Testis (tissue), 5 donors: ENCODE measurements at places on chromosomes 2 and 18. TPM values are rescaled to one million over a fixed set of nuclear protein-coding genes. Genes with fewer than 3 reads are reported as not detected.

DNA sequence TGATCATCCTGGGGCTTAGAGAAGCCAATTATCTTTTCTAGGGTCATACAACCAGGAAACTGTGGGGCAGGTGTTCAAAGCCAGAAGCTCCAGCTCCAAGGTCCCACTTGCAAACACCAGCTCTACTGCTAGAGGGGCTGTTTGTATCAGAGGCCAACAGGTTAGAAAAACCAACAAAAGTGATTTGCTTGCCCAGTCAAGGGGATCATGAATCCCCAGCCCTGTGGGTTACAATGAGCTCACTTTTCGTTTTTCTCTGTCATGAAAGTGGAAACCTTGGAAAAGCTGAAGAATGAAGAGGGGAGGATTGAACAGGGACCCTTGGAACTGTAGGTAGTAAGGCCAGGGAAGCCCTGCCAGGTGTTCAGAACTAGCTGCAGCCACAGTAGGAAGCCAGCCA is 119.2 kb downstream of the SPP2 start:
- DNase-seq = no peak

- no peak for DNase-seq
Observed at GRCh38 chr18:8001711-8002301, 434.7 kb downstream of the PTPRM start.

Gene POTEI
- 76.1 TPM for total RNA-seq

GRCh38 chr2:142865924-142866323 is 11.5 kb upstream of the KYNU start:
- DNase-seq = no peak

- DNase-seq = no peak
Observed at GRCh38 chr2:213227458-213227857, 56.8 kb upstream of the SPAG16 start.

DNA sequence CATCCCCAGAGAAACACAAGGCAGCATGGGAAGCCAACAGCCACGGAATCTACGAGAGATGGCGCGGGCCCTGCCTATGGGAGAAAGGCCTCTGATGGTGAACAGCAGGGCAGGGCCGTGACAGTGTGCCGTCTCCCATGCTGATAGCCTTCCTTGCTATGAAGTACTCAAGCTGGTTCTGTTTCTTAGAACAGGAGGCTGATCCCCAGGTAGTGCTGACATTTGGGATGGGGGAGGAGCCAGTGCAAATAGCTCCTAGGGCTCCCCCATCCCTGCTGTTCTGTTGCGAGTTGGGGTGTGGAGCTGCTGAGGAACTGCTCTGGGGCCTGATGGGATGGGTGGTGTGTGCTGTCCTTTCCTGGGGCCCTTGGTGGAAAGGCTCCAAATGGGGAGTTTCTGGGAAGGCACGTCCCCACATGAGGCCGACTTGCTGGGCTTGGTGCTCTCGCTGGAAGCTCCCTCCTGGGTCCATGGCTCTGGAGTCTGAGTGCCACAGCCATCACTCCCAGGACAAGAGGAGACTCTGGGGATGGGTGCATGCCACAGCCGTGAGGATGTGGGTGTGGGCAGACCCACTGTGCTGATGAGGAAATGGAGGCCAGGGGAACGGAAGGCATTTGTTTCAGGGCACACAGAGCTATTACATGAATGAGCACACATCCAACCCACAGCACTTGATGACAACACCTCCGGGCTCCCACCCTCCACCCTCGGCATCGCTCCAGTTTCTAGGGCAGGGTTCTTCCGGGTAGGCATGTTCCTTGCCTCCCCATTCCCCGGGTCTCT is 246.8 kb downstream of the HDAC4 start:
- DNase-seq = peak; percentile 9

Gene CHMP1B
- total RNA-seq = 39.1 TPM

Gene C2orf92
- total RNA-seq = 27.8 TPM

DNA sequence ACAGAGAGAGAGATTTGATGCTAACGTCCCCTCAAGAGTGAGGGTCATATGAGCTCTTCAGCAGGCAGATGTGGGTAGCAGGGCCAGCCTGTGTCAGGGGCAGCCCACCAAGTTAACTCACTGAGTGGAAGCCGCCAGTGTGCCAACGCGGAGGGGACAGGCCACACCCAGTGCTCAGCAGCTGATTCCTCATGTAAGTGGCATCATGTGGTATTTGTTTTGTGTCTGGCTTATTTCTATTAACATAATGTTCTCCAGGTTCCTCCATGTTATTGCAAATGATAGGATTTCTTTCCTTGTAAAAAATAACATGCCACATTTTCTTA is 4.0 kb downstream of the IMP4 start:
- DNase-seq = no peak

GRCh38 chr2:62467475-62468321 is 38.3 kb downstream of the TMEM17 start:
- no peak for DNase-seq

GRCh38 chr18:64132871-64133270 is 16.0 kb downstream of the LINC00305 start:
- no peak for DNase-seq

DNA sequence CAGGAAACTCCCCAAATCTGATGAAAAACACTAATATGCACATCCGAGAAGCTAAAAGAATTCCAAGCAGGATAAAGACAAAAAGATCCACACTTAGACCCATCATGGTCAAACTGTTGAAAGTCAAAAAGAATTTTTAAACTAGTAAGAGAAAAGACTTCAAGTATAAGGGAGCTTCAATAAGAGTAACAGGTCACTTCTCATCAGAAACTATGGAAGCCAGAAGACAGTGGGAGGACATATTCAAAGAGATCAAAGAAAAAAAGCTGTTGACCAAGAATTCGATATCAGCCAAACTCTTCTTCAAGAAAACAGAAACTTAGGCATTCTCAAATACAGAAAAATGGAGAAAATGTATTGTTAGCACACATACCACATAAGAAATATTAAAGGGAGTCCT is 50.4 kb downstream of the ZC3H8 start:
- no peak for DNase-seq

Gene VWC2L
- 0.87 TPM for total RNA-seq

DNA sequence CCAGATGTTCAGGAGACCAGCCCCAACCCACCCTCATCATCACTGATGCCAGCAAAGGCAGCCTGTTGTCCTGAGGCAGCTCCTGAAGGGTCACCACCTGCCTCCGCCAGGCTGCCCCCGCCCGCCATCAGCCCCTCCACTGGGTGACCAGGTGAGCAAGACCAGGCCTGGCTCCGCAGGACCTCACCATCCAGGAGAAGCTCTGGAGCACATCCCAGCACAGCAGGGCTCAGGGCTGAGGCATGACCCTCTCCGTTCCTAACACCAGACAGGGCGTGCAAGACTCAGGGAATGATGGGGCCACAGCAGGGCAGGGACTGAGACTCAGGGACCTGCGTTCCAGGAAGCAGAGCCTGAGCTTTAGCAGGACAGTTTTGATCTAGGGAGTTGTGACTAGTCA is 218.8 kb upstream of the RAB6C start:
- DNase-seq = no peak

Gene GPAT2
- total RNA-seq = 38.9 TPM

DNA sequence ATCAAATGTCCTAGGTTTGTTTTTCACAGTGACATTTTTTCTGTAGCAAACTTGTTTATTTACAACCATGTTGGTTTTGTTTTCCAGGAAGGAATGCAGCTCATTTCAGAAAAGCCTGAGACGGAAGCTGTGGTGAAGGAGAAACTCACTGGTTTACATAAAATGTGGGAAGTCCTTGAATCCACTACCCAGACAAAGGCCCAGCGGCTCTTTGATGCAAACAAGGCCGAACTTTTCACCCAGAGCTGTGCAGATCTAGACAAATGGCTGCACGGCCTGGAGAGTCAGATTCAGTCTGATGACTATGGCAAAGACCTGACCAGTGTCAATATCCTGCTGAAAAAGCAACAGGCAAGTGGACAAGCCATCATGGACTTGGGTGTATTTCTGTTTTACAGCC is 79.2 kb upstream of the EML6 start:
- DNase-seq = no peak

DNA sequence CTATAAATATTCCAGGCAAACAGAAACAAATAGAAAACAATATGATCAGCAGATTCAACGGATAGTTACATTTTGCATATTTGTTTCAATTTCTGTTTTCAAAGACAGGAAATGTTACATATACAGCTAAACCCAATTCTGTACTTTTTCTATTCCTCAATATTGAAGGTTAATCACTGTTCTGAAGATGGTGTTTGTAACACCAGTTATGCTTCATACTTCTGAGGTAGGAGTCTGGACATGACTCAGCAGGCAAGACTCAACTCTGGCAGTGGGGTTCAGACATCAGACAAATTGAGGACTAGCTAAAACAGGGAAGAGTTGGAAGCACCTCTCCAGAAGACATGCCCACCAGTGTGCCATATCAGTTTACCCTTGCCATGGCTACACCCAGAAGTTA is 16.6 kb downstream of the SERPINB13 start:
- DNase-seq = no peak

GRCh38 chr18:33495278-33495677 is 54.8 kb upstream of the CCDC178 start:
- peak; percentile 45 for DNase-seq

DNA sequence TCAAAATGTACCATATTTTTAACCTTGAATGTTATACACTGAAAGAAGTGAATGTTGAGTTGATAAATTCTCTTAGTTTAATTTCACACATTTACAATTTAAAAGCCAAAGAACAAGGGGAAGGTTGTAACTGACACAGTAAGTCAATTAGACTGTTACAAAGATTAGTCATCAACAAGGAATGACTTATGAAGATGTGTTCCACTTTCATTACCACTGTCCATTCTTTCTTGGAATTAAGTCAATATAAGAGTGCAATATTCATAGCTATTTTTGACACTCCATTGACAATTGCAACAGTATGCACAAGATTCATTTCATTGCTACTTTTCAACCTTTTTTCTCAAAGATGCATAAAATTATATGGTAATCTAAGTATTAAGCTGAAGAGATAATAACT is 291.3 kb downstream of the RIT2 start:
- DNase-seq = no peak
